Stimulated activated CD4-positive, alpha-beta T cell treated with anti-CD3 and anti-CD28 coated beads, Interleukin-15, amount 100 ng/mL, for 1 hour (primary cell): ENCODE measurements at places on chromosomes 2 and 18.

- DNase-seq: no peak
These were observed 142.9 kb upstream of the FIGN start for GRCh38 chr2:163878718-163879117.

GRCh38 chr2:202147775-202148174 lies 74.7 kb downstream of the KIAA2012 start:
- no peak for DNase-seq

DNA sequence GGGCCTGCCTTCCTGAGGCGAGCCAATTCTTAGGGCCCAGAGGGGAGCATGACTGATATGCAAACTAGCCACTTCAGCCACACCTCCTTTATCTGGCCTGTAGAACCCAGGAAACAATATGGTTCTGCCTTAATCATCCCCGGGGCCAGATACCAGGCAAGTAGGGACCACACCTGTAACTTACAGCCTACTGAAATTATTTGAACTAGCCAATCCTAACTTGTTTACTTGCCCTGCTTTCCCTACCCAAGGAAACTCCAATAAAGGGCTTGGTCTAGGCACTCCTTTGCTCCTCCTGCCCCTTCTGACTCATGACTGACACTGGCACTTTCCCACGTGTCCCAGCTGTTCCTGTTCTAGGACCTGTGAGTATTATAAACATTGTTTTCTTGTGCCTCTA lies 57.6 kb downstream of the MYOM1 start:
- no peak for DNase-seq

GRCh38 chr2:210991107-210991506 lies 434.7 kb downstream of the CPS1 start:
- DNase-seq: no peak
